ENCODE measurements at places on chromosomes 12 and 14.

- DNase-seq = no peak
These were observed 118.6 kb downstream of the TGFB3 start for GRCh38 chr14:75863221-75863620.

DNA sequence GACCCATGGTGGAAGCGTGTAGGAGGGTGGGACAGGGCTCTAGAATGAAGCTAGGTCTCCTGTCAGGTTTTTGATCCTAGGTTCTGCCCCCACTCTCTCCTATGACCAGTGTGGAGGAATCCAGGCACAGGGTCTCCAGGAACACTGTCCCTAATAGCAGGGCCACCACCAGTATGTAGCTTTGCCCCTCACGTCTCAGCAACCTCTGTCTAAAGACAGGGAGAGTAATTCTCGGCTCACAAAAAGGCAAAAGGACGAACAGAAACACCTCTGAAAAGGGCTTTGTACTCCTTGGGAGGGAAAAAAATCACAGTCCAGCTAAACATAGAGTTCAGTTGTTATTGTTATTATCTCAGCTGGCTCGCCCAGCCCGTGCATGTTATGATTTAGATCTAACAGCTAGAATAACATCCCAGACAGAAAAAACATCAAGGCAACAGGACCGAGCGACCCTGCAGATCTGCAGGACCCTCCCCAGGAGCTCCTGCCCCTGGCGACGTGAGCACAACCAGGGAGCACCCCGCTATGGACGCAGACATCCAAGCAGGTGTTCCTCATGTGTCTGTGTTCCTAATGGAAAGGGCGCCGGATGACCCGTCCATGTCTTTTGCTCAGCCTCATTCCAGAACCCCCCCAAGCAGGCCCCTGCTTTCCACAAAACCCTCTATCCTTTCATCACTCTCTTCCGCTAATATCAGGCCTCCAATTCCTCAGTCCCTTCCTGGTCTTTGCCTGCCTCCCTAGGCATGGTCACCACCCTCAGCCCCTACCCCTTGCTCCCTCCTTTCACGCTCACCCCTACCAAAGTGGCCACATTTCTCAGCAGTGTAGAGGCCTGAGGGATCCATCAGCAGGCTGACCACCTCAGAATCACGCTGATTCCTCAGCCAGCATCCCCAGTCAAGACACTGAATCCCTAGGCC lies 14.2 kb upstream of the SLC6A12 start:
- no peak for DNase-seq

- no peak for DNase-seq
These were observed 223.8 kb downstream of the DACT1 start for GRCh38 chr14:58861586-58861985.

DNA sequence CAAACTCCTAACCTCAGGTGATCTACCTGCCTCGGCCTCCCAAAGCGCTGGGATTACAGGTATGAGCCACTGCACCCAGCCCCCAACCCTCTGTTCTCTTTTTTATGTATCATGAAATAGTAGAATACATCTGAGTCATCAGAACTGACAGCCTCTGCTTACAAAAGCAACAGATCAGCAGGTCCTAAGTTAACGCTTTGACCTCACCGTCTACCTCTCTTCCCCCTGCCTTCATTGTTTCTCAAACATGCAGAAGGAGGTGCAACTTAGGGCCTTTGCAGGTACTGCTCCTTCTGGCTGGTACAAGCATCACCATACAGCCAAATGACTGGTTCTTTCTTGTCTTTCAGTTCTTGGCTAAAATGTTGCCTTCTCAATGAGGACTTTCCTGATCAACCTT lies 249.2 kb downstream of the PAWR start:
- no peak for DNase-seq

DNA sequence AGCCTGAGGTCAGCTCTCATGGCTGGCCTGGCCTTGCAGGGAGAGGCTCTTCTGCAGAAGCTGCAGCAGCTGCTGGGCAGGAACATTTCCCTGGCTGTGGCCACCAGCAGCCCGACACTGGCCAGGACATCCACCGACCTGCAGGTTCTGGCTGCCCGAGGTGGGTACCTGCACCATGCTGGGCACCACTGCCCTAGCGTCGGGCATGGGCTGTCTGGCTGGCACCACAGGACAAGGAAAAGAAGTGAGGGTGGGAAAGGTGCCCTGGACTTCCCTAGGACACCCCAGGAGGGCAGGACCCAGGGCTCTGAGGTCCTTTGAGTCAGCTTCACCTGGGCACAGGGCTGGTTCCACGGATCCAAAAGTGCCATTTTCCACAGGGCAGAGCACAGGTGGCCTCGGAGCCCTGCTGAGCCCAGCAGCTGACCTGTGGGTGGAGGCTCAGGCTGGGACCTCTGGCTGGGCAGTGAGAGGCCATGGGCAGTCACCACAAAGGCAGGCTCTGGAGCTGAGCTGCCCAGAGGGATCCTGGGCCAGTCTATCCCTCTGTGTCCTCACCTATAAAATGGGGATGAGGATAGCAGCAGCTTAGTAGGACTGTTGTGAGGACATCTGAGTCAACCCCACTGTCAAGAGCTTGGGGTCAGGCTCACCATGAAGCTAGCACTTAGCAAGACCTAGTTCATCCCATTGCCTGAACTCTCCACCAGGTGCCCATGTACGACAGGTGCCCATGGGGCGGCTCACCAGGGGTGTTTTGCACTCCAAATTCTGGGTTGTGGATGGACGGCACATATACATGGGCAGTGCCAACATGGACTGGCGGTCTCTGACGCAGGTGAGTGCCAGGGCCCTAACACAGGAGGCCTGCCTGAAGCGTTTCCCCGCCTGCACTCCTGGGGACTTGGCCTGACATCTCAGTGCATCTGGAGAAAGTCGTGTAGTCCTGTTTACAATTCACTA lies 4.9 kb downstream of the PLD4 start:
- DNase-seq = peak; percentile 15

- peak; percentile 31 for DNase-seq
These were observed at the start of gene DTX1 for GRCh38 chr12:113056631-113057488. Gene DTX1, plus strand, starts transcription at chr12:113056730. Its CDS starts 1,463 bp downstream, at chr12:113058193.

- no peak for DNase-seq
These were observed 12.9 kb downstream of the CEP170B start for GRCh38 chr14:104877806-104878550.

GRCh38 chr12:23929906-23930305 lies 19.6 kb downstream of the SOX5 start:
- no peak for DNase-seq

- no peak for DNase-seq
These were observed 18.6 kb downstream of the TPCN1 start for GRCh38 chr12:113239811-113240331.

DNA sequence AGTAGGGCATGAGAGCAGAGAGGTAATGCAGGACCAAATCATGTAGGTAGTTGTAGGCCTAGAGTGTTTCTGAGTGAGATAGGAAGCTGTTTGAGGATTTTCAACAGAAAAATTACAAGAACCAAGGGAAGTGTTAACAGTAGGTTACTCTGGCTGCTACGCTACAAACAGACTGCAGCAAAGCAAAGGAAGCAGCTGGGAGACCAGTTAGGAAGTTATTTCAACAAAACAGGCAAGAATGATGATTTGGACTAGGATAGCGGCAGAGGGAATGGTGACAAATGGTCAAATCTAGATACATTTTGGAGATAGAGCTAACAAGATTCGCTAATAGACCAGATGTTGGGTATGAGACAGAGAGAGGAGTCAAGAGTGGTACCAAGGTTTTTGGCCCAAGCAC lies 26.8 kb downstream of the MRPL42 start:
- no peak for DNase-seq

DNA sequence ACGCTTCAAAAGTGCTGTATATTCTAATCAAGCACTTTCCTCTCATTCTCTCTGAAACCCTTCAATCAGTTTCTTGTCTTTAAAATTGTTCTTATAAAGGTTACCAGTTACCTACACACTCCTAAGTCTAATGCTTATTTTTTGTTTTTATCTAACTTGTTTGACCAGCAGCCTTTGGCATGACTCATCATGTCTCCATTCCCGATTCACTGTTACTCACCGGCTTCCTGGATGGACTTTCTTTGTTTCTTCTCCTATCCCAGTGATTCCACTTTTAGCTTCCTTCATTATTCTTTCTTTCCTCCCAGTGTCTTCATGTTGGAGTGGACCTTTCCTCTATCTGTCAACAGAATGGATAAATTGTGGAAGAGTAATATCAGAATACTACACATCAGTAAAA lies 368.6 kb upstream of the CCDC196 start:
- no peak for DNase-seq

- no peak for DNase-seq
These were observed 413.6 kb downstream of the BTG1 start for GRCh38 chr12:91732086-91732485.
